ENCODE measurements at places on chromosomes 6 and 20. TPM values are rescaled to one million over a fixed set of nuclear protein-coding genes. Genes with fewer than 3 reads are reported as not detected.

DNA sequence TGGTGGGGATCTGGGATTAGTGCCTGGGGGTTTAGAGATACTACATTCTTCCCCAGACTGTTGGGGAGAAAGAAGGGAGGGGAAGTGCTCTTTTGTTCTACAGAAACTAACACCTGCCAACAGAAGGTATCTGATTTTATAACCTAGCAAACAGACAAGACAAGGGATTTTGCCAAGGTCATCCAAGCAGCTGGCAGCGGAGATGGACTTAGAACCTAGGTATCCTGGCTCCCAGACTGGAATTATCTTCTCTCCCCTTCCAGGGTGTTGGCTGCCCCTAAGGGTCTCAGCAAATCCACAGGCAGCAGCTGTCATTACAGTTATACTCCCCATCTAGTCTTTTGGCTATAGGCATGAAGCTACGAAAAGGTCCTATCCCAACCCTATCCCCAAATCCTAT is 8.4 kb downstream of the SDC4 start:
- H3K4me1 ChIP-seq: peaks cover 75% of the 10 kb centered on the region
- H3K27ac ChIP-seq: peak overlapping the region; percentile 46
- H3K36me3 ChIP-seq: peaks cover 20% of the 10 kb centered on the region
- no peak overlapping the region for H3K4me3 ChIP-seq

- DNase-seq: peak; percentile 50
- peak within 1 kb of the TSS; percentile 67 for H3K4me3 ChIP-seq
- peaks cover 13% of the 10 kb centered on the region for H3K36me3 ChIP-seq
- H3K4me1 ChIP-seq: peaks cover 11% of the 10 kb centered on the region
- H3K27ac ChIP-seq: peak within 1 kb of the TSS; percentile 54
Measured at GRCh38 chr20:63969838-63970713, at the start of gene ZNF512B. TSS of gene ZNF512B (minus strand) at chr20:63969930. CDS start at chr20:63967950, 1,980 bp downstream.

DNA sequence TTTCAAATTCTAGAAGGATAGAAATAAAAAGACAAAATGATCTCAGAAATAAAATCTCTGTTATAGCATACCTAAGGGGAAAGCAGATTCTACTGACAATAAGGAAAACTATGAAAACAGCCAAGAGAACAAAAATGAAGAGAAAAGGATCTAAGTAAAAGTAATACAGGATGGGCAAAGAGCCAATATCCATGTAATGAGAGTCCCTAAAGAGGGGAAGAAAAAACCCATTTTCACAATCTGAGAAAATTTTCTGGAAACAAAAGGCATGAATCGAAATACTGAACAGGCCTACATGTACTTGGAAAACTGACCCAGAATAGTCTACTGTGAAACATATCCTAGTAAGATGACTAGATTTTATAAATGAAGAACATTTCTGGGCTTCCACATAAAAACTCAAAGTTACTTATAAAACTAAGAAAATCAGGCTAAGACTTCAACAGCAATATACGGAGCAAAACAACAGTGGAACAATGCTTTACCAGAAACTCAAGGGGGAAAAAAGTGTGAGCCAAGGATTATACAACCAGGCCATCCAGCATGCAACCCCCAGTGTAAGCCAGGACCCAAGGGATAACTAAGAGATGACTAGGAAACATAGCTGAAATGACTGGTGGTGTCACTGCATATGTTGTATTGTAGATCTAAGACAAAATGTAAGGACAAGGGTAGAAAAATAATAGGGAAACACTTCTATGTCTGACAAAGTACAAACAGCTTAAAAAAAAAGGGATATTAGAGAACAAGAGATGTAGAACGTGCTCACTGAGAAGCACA is 10.2 kb downstream of the NAPB start:
- H3K27me3 ChIP-seq: no peaks in the 10 kb centered on the region
- H3K4me3 ChIP-seq: no peak overlapping the region
- no peaks in the 10 kb centered on the region for H3K36me3 ChIP-seq
- DNase-seq: no peak
- no peak overlapping the region for H3K27ac ChIP-seq

DNA sequence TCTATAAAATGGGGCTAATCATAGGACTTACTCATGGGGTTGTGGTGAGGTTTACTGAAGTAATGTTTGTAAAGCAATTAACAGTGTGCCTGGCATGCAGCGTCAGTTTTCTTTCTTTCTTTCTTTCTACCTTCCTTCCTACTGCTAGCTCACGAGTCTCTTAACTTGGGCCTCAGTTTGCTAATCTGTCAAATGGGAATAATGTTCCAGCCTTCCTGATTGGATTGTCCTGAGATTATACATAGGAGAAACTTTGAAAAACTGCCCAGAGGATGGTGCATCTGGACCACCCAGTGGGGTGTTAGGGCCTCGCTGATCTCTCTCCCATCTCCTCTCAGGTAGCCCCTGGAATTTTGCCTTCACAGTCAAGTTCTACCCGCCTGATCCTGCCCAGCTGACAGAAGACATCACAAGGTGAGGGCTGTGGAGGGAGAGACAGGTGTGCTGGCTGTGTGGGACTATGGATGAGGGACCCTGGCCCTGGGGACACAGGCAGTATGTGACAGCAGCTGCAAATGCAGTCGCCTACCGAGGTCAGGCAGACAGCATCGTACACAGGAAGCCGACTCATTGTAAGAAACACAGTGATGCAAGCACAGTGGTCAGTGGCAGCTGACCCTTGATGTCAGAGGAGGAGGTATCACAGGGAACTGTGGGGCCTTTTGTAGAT is 27.5 kb downstream of the EPB41L1 start:
- H3K27ac ChIP-seq: peak overlapping the region; percentile 26
- peak; percentile 43 for DNase-seq
- H3K27me3 ChIP-seq: no peaks in the 10 kb centered on the region
- no peaks in the 10 kb centered on the region for H3K4me1 ChIP-seq
- no peak overlapping the region for H3K4me3 ChIP-seq
- no peaks in the 10 kb centered on the region for H3K36me3 ChIP-seq

- peaks cover 5% of the 10 kb centered on the region for H3K4me1 ChIP-seq
- peaks cover 16% of the 10 kb centered on the region for H3K36me3 ChIP-seq
- no peaks in the 10 kb centered on the region for H3K27me3 ChIP-seq
- no peak for DNase-seq
Measured at GRCh38 chr20:3922983-3923339, 33.8 kb downstream of the PANK2 start.

- H3K36me3 ChIP-seq: no peaks in the 10 kb centered on the region
- DNase-seq: no peak
- H3K27me3 ChIP-seq: no peaks in the 10 kb centered on the region
- peaks cover 7% of the 10 kb centered on the region for H3K4me1 ChIP-seq
Measured at GRCh38 chr6:71388068-71388744, 99.6 kb downstream of the OGFRL1 start.

DNA sequence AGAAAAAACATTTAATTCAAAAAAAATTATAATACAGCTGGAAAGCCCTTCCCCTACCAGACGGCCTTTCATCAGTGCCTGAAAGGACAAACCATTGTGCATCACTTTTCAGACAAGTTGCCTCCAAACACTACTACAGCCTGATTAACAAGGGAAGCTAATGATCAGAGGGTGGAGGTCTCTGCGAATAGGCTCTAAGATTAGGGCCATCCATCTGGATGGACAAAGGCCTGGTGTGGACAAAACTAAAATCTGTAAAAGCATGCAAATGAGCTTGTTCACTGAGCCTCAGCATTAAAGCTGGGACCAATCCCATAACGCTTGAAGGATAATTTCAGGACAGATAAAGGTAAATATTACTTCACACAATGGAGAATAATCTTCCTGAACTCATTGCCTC is 228.7 kb upstream of the PLN start:
- no peaks in the 10 kb centered on the region for H3K27me3 ChIP-seq
- no peak overlapping the region for H3K4me3 ChIP-seq
- H3K36me3 ChIP-seq: no peaks in the 10 kb centered on the region
- peaks cover 14% of the 10 kb centered on the region for H3K4me1 ChIP-seq
- no peak overlapping the region for H3K27ac ChIP-seq

DNA sequence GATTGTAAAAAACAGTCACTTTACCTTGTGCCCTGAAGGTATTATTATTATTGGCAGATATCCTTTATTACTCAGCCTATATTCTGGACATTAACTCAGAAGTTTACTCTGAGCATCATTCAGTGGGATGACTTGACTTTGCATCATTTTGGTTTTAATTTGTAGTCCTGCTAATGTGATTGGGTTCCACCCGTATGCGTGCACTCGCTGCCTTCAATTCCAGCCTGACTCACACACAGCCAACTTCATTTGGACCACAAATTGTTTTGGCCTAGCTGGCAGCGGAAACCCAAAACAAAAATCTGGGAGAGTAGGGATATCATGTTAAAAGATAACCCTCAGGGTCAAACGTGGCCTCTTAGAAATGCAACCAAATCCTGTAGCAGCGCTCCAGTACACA is 704.4 kb upstream of the SLC35B3 start:
- peaks cover 2% of the 10 kb centered on the region for H3K4me1 ChIP-seq
- no peaks in the 10 kb centered on the region for H3K36me3 ChIP-seq
- no peak overlapping the region for H3K27ac ChIP-seq
- no peak overlapping the region for H3K4me3 ChIP-seq
- peak; percentile 83 for DNase-seq

DNA sequence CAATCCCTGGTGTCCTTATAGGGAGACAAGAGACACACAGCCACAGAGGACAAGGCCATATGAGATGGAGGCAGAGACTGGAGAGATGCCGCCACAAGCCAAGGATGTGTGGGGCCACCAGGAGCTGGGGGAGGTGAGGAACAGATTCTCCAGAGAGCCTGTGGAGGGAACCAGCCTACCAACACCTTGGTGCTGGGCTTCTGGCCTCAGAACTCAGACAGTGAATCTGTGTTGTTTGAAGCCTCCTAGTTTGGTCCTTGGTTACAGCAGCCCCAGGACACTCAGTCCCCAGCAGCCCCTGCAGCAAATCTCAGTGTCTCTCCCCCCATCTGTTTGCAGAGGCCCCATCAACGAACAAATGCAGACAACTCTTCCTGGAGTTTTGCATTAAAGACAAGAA is 73.2 kb upstream of the BHLHE23 start:
- DNase-seq: no peak
- H3K27me3 ChIP-seq: no peaks in the 10 kb centered on the region
- H3K36me3 ChIP-seq: no peaks in the 10 kb centered on the region
- H3K4me1 ChIP-seq: no peaks in the 10 kb centered on the region
- no peak overlapping the region for H3K4me3 ChIP-seq

PRDM1 gene
- 5.4 TPM for total RNA-seq

VNN1 gene
- not detected for total RNA-seq

Measured in fibroblast of lung (primary cell).